ENCODE measurements at places on chromosomes 11 and 22.

DNA sequence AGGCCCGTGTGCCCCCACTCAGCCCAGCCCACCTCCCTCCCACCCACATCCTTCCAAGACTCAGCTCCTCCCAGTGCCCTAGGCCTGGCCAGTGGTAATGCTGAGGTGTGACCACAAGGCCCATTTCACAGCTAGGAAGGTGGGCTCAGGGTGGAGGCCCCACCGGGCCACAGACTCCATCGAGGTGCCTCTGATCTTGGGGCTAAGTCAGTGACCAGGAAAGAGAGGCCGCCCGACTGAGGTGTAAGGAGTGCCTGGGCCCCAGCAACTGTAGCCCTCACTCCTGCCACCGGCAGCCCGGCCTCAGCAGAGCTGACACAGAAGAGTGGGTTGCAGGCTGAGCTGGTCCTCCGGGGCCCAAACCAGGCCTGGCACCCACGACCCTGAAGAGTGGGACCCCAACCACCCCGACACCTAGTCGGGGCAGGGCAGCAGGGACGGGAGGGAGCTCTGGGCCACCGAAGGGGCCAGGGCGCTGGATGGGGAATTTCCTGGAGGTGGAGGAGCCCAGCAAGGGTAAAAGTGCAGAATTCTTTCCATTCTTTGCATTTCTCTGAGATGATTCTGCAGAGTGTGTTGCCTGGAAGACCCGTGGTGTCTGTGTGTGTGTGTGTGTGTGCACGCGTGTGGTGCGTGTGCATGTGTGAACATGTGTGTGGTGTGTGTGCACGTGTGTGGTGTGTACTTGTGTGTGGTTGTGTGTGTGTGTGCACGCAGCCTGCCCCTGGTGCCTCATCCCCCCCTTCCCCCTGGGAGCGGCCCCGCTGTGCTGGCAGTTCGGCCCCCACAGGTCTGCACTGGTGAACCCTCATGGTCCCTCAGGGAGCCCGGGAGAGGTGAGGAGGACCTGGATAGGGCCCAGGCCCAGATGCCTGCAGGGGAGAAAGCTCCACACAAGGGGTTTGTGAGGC lies 8.3 kb upstream of the PIM3 start:
- DNase-seq: no peak

- DNase-seq: no peak
Observed at GRCh38 chr22:25137577-25138525, 61.8 kb upstream of the CRYBB3 start.

DNA sequence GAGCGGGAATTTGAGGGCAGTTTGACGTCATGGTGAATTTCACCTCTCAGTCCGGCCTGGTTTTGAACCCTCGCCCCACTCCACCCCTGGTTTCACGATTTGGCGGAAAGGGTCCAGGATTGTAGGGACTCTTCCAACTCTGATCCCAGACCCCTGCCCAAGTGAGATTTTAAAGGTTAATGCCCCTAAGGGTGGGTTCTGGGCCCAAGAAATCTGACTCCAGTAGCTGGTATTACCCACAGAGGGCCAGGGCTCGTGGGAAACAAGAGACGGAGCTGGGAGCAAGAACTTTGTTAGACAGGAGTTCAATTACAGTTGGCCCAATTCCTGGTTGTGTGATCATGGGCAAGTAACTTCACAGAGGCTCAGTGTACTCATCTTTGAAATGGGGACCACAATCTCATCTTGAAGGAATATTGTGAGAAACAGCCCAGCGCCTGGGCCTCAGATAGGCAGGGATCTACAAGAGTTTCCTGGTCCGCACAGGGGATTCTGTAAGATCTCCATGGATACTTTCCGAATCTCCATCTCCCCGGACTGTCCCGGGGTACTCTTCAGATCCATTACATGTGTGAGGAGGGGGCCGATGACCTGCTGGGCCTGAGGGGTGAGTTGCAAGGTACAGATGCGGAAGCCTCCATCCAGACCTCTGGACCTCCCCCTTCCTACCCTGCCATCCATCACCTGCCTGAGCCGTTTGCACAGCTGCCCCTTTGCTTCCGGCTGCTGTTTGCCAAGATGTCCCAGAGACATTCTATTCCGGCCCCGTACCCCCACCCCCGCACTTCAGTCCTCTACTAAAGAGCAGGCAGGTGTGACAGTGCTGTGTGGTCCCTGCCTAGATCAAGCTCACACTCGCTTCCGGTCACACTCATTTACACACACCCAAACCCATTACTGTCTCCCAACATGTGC lies 687 bp upstream of the CALCA start:
- no peak for DNase-seq

DNA sequence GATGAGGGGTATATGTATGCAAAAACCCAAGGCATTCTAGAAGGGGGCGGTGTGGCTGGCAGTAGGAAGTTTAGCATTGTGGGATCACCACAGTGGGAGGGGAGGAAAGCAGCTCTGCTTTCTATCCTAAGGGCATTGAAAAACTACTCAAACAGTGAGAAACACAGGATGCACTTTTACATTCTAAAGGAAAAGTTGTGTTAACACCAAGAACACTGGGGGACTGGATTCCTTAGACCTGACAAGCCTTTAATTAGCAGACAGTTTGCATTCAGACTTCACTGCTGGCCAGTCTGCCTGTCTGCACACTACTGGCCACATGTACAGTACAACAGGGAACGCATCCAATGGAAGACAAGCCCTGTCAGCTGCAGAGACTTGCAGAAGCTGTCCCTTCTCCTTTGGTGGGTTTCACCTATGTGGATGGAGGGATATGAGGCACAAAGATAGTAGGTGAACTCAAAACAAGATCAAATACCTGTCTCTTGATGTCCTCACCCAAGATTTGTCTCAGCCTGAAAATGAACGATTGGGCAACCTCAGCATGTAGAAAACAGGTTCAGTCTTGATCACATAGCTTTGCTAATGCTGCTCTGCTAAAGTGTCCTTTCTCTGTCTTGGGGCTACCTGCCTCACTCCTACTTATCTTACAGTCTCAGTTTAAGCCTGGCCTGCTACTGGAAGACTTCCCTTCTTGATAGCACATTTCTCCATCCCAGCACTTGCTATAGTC lies 64.8 kb downstream of the TENM4 start:
- DNase-seq: no peak

DNA sequence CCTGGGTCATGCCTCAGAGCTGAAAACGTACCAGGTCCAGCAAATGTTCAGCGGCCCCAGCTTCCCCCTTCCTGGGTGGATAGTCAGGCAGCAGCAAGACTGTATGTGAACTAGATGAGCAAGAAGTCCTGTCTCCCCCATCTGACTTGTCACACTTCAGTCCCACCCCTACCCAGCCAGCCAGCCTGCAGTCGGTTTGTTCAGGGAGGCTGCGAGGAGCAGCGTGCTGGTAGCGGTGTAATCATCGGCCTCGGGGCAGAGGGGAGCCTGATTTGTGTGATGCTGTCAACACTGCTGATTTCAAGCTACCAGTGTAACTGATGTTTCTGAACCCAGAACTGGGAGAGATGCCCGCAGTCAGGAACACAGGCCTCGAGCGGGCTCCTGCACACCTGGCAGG lies 9.6 kb downstream of the TMEM258 start:
- no peak for DNase-seq

DNA sequence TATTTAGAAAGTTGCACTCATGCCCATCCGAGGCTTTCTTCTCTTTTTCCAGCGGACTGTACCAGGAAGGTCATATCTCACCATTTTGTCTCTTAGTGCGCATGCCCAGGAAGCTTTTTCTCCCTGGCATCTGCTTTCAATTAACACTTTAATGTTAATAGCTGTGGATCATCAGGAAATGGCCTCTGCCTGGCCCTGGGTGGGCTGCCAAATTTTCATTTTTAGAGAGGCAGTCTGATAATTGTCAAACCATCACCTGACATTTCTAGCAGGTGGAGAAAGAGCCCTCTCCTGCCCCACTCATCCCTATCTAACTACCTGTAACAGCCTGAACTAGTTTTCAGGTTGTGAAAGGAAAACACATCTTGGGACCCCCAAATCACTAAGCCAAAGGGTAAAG lies 257.4 kb upstream of the LRRC4C start:
- DNase-seq: no peak

DNA sequence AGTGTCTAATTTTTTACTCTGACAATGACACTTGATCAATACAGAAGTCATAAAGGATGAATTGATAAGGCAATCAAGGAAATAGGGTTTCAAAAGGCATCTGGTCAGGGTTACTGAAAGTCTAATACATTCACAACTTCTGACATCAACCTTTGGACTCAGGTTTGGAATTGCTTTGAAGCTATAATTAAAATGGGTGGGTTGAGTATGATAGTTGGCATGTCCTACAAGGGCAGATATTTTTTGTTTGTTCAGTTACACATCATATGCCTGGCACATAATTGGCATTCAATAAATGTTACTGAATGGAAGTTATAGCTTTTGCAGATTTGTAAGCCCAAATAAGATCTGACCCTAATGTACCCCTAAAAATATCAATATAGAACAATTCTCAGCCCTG lies 7.3 kb upstream of the FUT4 start:
- DNase-seq: no peak

DNA sequence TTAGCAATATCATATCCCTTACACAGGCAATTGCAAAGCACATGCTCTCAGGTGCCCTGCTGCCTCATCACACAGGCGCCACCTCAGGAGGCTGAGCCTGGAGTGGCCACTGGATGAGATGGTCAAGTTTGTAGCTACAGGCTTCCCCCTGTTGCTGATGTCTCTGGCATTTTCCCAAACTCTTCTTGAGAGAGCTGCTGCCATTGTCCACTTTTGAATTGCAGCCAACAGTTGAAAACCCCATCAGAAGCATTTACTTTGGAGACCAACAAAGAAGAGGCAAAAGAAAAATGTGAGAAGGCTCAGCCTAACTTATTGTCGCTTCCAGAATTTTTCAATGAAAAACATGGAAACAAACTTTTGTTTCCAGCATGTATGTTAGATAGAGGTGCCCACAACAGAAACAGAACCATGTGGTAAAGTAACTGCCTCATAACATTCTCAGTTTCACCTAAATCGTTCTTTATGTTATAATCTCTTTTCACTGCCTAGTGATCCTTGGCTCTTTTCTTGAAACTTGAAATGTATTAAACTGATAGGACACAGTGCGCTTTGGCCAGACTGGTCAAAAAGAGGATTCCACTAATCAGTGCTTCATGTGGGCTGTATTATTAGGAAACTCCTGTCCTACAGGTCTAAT lies 47.6 kb upstream of the OR8B8 start:
- no peak for DNase-seq

- DNase-seq: no peak
Observed at GRCh38 chr11:39443424-39444022, 2015.9 kb downstream of the LRRC4C start.

- no peak for DNase-seq
Observed at GRCh38 chr22:20456064-20456721, 18.6 kb upstream of the SCARF2 start.

DNA sequence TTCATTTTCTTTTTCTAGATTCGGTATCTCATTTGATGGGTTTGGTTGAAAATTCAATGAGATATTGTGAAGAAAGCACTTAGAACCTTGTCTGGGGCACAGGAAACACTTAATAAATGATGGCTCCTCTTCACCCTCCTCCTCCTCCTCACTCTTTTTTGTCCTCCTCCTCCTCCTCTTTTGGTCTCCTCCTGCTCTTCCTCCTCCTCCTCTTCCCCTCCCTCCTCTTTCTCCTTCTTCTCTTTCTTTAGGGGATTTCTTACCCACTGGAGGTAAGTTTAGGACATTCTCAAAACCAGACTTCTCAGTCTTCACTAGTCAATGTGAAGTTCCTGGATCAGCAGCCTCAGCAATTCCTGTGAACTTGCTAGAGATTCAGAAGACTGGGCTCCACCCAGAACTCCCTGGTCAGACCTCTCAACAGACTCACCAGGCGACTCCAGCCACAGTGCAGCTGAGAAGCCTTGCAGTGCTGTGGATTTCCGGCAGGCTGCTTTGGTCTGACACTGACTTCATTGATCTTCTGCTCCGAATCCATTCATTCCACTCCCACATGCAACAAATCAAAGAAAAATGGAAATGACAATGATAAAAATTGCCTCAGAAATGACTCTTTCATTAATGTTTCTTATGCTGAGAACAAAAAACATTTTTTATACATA lies 368.6 kb upstream of the B3GAT1 start:
- DNase-seq: no peak
